ENCODE measurements at places on chromosomes 2 and 18.

DNA sequence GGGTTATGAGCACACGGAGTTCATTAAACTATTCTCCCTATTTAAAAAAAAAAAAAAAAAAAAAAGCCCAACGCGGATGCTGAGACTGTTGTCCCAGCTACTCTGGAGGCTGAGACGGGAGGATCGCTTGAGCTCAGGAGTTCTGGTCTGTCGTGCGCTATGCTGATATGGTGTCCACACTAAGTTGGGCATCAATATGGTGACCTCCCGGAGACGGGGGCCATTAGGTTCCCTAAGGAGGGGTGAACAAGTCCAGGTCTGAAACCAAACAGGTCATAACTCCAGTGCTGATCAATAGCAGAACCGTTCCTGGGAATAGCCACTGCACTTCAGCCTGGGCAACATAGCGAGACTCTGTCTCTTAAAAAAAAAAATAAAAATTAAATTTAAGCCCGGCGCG is 12.9 kb upstream of the ANKRD53 start:
- no peak for DNase-seq

DNA sequence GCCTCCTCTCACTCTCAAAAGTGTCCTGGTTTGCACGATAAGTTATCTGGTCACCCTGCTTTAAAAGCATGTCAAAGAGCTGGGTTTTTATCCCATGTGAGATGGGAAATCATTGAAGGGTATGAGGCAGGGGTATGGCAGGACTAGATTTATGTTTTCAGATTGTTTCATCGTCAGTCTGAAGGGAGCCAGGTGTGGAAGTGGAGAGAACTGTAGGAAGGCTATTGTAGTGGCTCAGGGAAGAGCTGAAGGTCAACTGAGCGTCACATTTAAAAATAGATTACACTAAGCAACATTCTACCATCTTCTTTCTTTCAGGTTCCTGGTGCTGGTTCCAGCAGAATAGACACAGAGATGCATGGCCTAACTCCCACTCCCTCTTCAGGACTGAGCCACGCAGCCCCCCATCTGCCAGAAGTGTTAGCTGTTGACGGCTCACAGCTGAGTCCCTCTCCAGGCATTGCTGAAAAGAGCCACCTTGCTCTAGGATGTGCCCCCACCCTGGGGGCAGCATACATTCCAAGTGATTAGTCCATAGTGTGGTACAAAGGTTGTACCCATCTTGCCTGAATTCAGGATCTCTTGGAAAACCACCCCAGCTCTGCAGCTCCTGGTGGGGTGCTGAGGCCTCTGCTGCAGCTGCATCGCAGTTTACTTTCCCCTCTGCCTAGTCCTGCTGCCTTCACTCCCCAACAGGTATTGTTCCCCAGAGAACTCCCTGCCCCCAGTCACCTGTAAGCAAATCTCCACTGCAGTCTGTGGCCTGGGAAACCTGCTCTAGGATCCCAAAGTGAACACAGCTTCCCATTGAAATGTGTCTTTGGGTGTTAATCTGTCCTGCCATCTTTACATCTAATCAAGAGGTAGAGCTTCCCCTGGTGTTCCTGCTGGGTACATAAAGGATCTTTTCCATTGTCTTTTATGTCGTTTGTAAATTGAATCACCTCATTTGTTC is 79.5 kb upstream of the KLF7 start:
- DNase-seq: no peak

- DNase-seq: no peak
These were observed 16.1 kb upstream of the PUM2 start for GRCh38 chr2:20366672-20367116.

DNA sequence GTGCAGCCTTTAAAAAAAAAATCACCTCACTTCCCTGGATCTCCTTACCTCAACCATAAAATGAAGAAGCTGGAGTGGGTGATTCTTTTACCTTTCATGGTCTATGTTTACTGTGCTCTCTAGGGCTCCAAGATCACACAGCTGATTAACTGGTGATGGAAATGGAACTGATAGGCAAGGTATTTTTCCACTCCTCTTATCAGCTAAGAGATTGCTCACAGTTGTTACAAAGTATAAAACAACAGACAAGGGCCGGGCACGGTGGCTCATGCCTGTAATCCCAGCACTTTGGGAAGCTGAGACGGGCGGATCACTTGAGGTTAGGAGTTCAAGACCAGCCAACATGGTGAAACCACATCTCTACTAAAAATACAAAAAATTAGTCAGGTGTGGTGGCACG is 14.5 kb downstream of the RPS27A start:
- no peak for DNase-seq
